ENCODE measurements at places on chromosomes 16 and 17.
A peak's percentile ranks its signal among the peaks of the same experiment; 100 is the strongest.

DNA sequence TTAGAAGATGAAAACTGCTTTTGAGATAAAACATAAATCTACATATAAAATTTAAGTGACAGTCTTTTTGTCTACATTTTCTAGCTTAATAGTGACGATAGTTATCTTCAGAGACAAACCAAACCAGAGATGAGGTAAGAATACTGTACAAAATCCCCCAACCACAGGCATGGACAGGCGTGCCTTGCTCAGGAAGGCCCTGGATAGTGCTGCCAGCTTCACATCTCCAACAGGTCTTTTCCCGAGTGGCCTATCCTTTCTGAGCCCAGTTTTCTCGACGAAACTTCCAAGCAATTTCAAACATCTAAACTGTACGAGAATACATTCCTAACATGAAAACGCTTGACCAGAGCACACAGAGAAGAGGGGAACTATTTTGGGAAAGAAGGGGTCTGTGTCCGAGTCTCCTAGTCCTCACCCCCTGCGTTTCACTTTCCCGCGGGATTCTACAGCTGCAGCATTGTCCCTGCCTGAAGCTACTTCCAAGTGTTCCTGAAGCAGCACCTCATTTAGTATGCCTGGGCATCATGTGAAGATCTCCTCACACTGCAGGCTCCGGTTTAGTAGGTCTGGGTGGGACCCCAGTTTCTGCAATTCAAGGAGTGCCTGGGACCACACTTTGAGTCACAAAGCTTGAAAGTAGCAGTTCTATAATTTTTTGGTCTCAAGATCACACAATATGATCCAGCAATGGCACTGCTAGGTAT is 37.8 kb downstream of the GNA13 start:
- peak; percentile 50 for DNase-seq

DNA sequence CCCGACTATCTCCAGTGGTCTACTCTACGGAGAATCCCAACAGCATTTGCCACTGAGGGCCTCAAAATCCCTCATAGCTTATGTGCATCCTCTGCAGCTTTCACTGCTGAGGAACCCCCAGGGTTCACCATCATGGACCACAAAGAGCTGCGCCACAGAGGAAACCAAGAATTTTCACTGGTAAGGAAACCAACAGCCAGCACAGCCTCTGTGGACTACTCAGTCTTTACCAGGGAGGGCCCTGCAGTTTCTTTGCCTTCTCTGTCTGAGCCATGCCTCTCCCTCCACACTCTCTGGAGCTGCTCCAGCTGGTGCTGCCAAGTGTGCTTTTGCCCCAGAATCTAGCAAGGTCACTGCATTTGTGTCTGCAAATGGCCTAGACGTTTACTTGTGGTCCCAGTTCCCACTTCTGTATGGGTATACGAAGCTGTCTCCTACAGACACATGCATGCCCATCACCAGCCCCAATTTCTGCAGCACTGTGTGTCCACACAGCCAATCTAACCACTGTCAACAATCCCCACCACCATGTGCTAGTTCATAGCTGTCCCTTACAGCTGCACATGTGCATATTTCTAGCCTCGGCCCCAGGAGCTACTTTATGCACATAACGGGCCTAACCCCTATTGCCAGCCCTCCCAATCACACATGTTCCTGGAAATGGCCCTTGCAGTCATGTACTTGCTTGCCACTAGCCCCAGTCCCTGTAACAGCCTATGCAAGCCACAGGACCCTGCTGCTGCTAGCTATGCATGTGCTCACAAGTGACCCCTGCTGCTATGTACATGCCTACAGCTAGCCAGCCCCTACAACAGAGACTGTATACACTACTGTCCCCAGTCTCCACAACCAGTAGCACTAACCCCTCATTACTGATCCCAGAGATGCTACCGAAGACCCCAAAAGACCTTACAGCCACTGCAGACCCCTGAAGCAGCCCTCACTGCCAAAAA is 1437.4 kb downstream of the CDH11 start:
- no peak for DNase-seq

DNA sequence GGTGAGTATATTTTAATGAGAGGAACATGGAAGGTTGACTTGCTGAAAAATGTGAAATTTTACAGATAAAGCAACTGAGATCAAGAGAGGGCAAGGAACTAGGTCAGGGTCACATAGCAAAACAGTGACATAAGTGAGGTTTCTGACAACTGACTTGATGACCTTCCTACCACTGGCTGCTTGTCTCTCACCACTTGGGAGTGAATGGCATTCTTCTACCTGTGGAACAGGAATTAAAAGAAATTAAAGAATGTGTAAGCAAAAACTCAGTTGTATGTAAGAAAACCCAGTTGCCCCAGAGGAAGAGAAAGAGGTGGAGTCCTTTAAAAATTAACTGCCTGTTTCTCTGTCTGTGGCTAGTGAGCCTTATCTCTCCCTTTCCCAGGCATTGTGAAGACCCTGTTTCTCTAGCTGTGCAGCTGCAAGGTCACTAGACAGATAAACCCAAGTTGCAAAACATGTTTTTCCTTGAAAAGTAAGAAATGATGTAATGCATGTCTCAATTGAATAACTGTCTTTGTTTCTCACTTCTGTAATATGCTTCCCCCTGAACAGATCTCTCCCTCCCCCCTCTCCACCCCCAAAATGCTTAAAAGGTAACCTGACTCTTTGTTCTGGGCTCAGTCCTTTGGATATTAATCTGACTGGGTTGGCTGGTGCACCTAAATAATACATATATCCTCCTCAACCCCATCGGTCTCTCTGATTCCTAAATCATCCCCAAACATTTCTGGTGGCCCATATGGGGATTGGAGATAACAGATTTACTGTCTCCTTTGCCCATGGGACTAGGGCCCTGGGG is 23.4 kb downstream of the ACSM1 start:
- no peak for DNase-seq

GRCh38 chr17:76969598-76970172 is 101.5 kb downstream of the MGAT5B start:
- no peak for DNase-seq

- no peak for DNase-seq
These were observed 151.2 kb downstream of the MSI2 start for GRCh38 chr17:57407287-57408070.
